ENCODE measurements at places on chromosomes 1 and 21. TPM values are rescaled to one million over a fixed set of nuclear protein-coding genes. Genes with fewer than 3 reads are reported as not detected.

GPR89B gene
- 18.1 TPM for polyA plus RNA-seq

DMRTA2 gene
- not detected for polyA plus RNA-seq

TMOD4 gene
- polyA plus RNA-seq, result not detected

MCOLN3 gene
- polyA plus RNA-seq, result 9.5 TPM

S100A5 gene
- not detected for polyA plus RNA-seq

C1orf216 gene
- polyA plus RNA-seq, result 3.3 TPM

KLF17 gene
- not detected for polyA plus RNA-seq

STIL gene
- 0.49 TPM for polyA plus RNA-seq

AGT gene
- polyA plus RNA-seq, result 8.2 TPM

OR14C36 gene
- not detected for polyA plus RNA-seq

LCE3A gene
- not detected for polyA plus RNA-seq

NKAIN1 gene
- 0.27 TPM for polyA plus RNA-seq

NECTIN4 gene
- polyA plus RNA-seq, result 2.7 TPM

LCE3E gene
- polyA plus RNA-seq, result not detected

SLC25A24 gene
- polyA plus RNA-seq, result 3.3 TPM

SPATA1 gene
- polyA plus RNA-seq, result 1.1 TPM

TTC22 gene
- 6.2 TPM for polyA plus RNA-seq

EXO1 gene
- 0.08 TPM for polyA plus RNA-seq

KRTAP13-2 gene
- polyA plus RNA-seq, result not detected

NEK7 gene
- 13.4 TPM for polyA plus RNA-seq

LCE1A gene
- not detected for polyA plus RNA-seq

RORC gene
- polyA plus RNA-seq, result 17.1 TPM

CPLANE2 gene
- 4.0 TPM for polyA plus RNA-seq

PRDM16 gene
- 19.2 TPM for polyA plus RNA-seq

OTUD7B gene
- polyA plus RNA-seq, result 4.0 TPM

FMO4 gene
- polyA plus RNA-seq, result 3.2 TPM

ABCD3 gene
- polyA plus RNA-seq, result 29.0 TPM

NUP210L gene
- 0.02 TPM for polyA plus RNA-seq

GREM2 gene
- 0.31 TPM for polyA plus RNA-seq

DNAJC6 gene
- polyA plus RNA-seq, result 4.3 TPM

HRNR gene
- 0.02 TPM for polyA plus RNA-seq

FAM3B gene
- polyA plus RNA-seq, result 107 TPM

TTC39A gene
- 10.5 TPM for polyA plus RNA-seq

LMOD1 gene
- 13.6 TPM for polyA plus RNA-seq

SPRR2B gene
- not detected for polyA plus RNA-seq

TSSK3 gene
- polyA plus RNA-seq, result 0.35 TPM

RAD54L gene
- polyA plus RNA-seq, result 0.61 TPM

RGS18 gene
- polyA plus RNA-seq, result 0.38 TPM

BNIPL gene
- 0.34 TPM for polyA plus RNA-seq

TMPRSS15 gene
- polyA plus RNA-seq, result not detected

CDC14A gene
- polyA plus RNA-seq, result 1.4 TPM

S100A11 gene
- polyA plus RNA-seq, result 433 TPM

PALMD gene
- polyA plus RNA-seq, result 8.8 TPM

NEK2 gene
- 0.05 TPM for polyA plus RNA-seq

KCNJ9 gene
- polyA plus RNA-seq, result 0.02 TPM

AVPR1B gene
- 0.68 TPM for polyA plus RNA-seq

TCP10L gene
- 0.27 TPM for polyA plus RNA-seq

CCDC17 gene
- polyA plus RNA-seq, result 2.3 TPM

DCST1 gene
- polyA plus RNA-seq, result not detected

RGS8 gene
- 0.02 TPM for polyA plus RNA-seq

All from pancreas (tissue), 10 donors.